ENCODE measurements at places on chromosomes 3 and 15.

- DNase-seq: no peak
Observed at GRCh38 chr3:190150681-190151080, 30.0 kb upstream of the P3H2 start.

GRCh38 chr15:100725121-100726069 lies 123.0 kb downstream of the ASB7 start:
- peak; percentile 86 for DNase-seq

DNA sequence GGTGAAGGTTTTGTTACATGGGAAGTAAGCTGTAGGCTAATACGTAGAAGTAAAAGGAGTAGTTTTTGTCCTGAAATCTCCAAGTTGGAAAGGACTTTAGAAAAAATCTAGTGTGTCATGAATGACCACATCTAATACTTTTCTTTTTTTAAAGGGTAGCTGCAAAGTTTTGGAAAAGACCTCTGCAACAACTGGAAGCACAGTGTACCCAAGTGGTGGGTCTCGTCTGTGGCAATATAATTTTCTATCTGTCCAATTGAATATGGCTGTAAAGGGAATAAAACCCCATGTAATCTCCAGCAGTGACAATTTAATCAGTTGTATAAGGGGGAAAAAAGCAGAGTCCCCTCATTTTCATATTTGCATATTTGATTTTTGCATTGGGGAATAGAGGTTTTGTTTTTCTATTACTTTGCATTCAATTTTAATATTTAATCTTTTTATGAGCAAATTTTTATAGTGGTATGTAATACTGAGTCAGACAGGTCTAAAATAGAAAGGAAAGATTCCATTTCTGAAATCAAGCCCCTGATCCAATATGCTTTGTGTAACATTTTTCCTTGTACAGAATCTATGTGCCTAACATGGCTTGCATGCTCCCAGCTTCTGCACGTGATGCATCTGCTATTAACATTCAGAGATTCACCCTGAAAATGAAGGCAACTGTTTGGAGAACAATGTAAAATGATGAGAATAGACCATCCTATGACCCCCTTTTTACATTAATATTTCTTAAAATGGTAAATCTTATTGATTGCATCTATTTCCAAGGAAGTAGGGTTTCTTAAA lies 531.4 kb downstream of the ZIC1 start:
- no peak for DNase-seq

DNA sequence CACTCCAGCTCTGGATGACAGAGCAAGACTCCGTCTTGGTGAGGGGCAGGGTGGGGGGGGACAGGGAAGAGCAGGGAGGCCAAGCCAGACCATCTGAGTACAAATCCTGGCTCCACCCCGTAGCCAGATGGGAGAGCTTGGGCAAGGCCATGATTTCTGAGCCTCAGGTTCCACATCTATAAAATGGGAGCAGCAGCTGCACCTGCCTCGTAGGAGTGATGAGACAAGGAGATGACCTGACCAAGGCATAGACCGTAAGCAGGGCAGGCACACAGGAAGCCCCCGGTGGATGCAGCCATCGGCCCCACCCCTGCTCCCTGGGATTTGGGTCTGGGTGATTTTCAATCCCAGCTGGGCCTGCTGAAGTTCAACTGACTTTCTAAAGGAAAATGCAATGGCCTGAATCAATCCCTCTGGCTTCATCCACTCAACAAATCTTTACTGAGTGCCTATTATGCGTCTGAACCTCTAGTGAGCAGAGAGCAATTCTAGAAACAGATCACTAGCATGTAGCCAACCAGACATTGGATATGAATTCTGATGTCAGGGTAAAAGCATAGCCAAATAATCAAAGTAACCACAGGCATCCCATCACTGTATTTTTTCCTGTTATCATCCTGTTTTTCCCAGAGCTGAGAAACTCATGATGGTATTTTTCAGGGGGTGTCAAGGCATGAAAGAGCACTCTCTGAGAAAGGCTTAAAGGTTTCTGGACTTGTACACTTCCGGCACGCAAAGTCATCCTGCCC lies 141.2 kb downstream of the NUP210 start:
- DNase-seq: peak; percentile 8

GRCh38 chr3:132006605-132007204 lies 28.1 kb downstream of the CPNE4 start:
- peak; percentile 45 for DNase-seq

DNA sequence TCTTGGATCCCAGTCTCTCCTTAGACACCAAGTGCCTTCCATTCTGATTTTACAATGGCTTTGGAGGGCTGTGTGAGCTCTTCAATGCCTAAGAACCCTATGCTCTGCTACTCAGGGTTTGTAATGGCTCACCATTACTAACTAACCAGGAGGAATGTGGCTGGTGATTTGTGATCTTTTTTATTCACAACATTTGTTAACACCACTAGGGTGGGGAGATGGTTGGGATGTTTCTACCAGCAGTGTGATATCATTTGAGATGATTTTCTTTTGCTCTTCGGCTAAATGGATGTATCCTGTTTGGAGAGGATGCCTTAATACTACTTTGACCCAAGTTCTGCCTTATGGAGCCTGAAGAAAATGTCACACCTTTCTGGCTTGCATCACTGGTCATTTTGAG lies 226.9 kb downstream of the MFSD1 start:
- DNase-seq: no peak

- DNase-seq: no peak
Observed at GRCh38 chr3:7322957-7323669, 462.2 kb downstream of the GRM7 start.

GRCh38 chr15:75731248-75732151 lies 18.9 kb upstream of the CSPG4 start:
- peak; percentile 52 for DNase-seq

GRCh38 chr3:21269882-21270281 lies 481.1 kb downstream of the ZNF385D start:
- no peak for DNase-seq

DNA sequence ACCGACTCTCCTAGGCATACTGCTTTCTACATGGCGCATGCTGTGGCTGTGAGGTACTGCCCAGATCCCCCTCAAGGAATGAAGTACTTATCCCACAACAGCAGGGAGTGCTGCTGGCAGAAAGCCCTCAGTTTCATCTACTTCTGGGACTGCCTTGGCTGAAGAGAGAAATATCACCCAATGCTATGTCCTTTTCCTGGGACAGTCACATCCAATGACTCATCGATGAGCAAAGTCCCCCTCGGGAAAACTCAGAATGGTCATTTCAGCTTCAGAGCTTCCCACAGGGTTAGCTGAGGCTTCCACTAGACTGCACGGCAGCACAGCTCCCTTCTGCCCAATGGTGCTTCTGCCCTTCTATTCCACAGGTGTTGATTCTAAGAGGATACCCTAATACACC lies 3.6 kb upstream of the NMD3 start:
- peak; percentile 24 for DNase-seq

GRCh38 chr3:19190602-19191001 lies 42.3 kb downstream of the KCNH8 start:
- DNase-seq: no peak

DNA sequence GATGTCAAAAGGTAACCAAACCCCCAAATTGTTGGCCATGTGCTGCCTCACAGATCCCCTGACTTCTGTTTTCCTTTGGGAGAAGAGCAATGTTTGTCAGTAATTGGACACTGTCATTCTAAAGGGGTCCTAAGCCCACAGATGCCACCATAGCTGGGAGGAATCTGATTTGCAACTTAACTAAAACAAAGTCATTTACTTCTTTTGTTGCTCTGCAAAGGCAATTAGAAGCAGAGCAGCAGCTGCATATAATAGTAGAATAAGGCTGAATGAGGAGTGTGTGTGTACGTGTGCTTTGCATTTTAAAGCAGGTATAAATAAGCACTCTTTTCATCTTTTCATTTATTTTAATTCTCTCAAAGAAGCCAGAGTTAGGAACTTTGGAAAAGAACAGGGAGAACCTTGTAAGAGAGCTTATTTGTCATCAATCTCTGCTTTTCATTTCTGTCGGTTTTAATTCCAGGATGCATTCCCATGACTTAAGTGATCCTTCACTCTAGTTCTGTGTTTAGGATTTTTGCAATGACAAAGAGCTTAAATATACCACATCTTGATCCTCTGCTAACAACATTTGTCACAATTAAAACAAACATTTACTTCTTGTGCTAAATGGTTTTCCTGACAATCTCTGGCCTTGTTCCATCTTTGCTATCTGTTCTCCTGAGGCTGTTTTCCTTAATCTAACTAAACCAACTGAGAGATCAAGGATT lies 530.2 kb upstream of the CBLB start:
- DNase-seq: no peak

GRCh38 chr3:144662729-144663128 lies 691.1 kb downstream of the DIPK2A start:
- DNase-seq: no peak

DNA sequence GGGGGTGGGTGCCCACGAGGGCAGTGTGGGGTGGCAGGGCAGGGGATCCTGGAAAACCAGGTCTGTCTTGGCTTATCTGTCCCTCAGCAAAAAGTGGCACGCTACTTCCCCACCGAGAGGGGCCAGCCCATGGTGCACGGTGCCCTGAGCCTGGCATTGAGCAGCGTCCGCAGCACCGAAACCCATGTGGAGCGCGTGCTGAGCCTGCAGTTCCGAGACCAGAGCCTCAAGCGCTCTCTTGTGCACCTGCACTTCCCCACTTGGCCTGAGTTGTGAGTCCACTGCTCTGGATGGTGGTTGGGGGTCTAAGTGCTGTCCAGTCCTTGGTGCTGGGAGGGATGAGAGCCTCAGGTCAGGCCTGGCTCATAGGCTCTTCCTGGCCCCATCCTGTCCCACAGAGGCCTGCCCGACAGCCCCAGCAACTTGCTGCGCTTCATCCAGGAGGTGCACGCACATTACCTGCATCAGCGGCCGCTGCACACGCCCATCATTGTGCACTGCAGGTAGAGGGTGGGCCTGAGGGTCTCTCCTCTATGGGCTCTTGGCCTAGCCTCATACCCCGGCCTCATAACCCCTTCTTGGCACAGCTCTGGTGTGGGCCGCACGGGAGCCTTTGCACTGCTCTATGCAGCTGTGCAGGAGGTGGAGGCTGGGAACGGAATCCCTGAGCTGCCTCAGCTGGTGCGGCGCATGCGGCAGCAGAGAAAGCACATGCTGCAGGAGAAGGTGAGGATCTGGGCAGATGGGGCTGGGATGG lies 31.1 kb downstream of the PTPN23 start:
- DNase-seq: no peak

DNA sequence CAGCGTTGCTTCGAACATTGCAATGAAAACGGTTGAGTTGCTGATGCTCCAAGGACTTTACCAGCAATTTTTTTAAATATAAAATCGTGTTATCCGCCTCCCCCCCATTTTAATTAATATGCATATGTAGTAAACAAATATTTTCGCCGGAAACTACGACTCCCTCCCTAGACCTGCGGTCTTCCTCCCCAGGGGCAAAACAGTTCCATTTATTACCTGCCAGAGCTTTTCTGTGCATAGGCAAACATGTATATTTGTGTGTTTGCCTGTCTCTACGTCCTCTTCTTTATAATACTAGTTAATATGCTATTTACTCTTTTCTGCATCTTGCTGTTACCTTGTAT lies 593 bp upstream of the RSL24D1 start:
- DNase-seq: no peak

Data from foreskin fibroblast (primary cell).